NCI-H187 (cell line): ENCODE measurements at places on chromosomes 2 and 18.

- no peak for DNase-seq
Observed at GRCh38 chr18:12943215-12943614, 4.6 kb upstream of the SEH1L start.

GRCh38 chr2:205771666-205772065 is 89.4 kb downstream of the NRP2 start:
- no peak for DNase-seq

DNA sequence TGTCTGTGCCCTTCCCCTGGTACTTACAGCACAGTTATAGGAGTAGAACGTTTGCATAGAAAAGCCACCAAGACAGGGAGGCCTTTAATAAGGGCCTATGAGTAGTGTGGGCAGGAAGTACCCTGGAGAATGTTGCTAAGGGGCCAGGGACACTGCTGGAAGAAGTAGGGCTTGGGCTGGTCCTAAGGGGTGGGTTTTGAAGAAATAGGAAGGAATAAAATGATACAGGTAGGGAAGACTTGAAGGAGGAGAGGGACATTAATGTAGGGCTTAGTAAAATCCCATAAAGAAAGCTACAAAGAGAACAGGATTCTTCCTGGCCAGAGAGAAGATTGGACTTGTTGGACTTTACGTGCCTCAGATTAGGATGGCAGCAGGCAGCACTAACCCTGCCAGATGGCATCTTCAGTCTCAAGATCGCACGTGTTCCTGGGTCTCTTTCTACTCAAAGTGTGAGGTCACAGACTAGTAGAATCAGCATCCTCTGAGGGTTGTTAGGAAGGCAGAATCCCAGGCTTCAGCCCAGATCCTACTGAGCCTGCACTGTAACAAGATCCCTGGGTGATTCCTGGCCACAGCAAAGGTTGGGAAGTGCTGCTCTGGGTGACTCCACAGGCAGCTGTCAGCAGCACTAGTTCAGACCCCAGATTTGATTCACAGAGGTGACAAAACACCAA is 39.2 kb downstream of the EPAS1 start:
- DNase-seq = no peak

GRCh38 chr2:76330865-76331264 is 620.1 kb upstream of the GCFC2 start:
- DNase-seq = no peak

DNA sequence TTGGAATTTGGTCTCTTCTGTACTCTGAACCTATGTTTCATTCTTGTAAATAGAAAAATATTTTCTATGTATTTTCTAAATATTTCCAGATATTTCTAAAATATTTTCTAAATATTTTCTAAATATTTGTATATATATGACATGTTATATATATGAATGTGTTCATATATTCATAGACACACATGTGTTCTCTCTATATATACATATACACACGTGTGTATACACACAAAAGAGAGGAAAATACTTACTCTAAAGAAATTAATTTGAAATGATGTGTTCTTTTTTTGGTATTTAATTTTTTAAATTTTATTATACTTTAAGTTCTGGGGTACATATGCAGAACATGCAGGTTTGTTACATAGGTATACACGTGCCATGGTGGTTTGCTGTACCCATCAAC is 589.6 kb downstream of the LRRTM4 start:
- no peak for DNase-seq

- no peak for DNase-seq
Observed at GRCh38 chr2:102520801-102521200, 47.8 kb downstream of the SLC9A4 start.

DNA sequence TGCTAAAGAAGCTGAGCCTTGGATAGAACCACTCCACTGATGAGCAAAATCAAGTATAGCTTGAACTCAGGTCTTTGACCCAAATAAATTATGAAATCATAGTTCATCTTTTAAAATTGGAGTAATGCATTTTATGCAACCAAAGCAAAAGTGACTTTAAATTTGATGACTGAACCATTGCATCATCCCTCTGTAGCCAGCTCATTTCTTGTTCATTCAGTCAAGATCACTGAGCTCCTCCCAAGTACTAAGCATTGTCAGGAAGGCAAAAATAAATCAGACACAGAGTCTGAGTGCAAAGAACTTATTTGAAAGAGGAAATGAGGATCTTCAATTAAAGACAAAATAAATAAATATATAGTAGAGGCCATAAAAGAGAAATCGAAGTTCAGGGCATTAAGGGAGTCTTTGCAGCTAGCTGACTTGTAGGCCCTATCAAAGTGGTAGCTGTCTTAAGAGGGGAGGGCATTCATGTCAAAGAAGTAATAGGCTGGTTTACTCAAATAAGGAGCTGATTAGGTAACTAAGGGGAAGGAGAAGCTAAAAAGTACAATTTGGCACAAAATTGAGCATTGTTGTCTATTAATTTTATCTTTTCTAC is 411.8 kb downstream of the MTX2 start:
- DNase-seq = no peak

DNA sequence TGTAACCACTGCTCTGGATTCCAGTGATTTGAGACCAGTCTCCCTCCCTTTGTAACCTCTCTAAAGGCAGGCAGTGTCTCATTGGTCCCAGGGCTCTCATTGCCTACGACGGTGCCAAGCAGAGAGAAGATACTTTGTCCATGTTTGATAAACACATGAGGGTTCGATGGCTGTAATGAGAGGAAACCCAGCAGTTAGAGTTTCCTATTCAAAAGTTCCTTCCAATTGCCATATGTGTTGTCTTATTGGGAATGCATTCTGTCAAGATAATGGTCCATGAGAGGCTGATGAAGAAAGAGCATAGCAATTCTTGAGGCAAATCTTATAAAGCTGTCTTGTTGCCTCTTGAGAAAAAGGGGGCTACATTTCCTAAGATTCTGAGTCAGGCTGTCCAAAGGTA is 292.5 kb downstream of the LRRTM1 start:
- DNase-seq = no peak
